ENCODE measurements at places on chromosomes 1 and 21.

- no peak for DNase-seq
Observed at GRCh38 chr1:232302376-232303221, 327.3 kb downstream of the SIPA1L2 start.

DNA sequence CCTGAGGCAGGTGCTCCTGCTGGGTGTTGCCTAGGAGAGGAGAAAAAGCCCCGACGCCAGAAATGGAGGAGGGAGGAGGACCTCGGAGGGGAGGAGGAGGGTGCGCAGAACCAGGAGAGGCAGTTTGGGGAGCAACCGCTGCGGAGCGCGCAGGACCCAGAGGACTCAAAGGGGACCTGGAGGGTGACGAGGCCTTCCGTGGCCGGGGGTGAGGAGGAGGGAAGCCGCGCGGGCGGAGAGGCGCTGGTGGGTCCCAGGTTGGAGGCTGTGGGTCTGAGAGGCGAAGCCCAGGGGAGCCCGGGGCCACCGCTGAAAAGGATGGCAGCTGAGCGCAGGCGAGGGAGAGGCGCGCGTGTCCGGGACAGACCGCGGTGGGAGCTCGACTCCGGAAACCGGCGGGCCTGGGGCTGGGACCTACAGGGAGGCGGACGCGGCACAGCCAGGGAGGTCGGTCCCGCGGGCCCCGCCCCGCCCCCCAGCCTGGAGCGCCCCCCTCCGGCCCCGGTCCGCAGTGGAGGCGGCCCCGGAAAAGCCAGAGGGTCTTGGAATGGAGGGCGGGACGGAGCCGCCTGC lies 15.1 kb downstream of the RNF223 start:
- no peak for DNase-seq

GRCh38 chr21:32351428-32351827 lies 41.4 kb downstream of the URB1 start:
- peak; percentile 83 for DNase-seq

DNA sequence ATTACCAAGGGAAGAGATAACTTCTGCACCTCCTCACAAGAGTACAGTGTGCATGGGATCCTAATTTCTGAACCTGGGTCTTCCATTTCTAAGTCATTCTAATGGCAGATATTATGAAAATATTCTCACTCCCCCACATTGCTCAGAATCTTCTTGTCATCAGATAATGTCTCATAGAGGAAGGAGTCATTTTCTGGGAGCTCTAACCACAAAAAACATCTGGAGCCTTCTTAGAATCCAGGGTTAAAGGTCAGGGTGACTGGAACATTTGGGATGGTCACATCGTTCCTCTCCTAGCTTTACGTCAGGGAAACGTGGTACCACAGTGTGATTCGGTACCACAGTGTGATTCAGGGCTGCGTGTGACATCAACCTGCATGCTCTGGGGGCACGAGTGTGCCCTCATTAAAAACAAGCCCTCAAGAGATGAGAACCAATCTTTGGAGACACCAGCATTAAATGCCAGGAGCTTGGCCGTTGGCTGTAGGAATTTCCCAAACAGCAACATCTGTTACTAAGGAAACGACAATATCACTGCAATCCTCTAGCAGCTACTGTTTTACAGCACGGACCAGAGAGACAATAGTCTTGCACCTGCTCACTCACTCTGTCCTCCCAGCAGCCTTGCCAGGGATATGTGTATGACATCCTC lies 179.1 kb downstream of the PSMG1 start:
- no peak for DNase-seq

- no peak for DNase-seq
Observed at GRCh38 chr1:226987179-226987536, 47.1 kb downstream of the COQ8A start.

DNA sequence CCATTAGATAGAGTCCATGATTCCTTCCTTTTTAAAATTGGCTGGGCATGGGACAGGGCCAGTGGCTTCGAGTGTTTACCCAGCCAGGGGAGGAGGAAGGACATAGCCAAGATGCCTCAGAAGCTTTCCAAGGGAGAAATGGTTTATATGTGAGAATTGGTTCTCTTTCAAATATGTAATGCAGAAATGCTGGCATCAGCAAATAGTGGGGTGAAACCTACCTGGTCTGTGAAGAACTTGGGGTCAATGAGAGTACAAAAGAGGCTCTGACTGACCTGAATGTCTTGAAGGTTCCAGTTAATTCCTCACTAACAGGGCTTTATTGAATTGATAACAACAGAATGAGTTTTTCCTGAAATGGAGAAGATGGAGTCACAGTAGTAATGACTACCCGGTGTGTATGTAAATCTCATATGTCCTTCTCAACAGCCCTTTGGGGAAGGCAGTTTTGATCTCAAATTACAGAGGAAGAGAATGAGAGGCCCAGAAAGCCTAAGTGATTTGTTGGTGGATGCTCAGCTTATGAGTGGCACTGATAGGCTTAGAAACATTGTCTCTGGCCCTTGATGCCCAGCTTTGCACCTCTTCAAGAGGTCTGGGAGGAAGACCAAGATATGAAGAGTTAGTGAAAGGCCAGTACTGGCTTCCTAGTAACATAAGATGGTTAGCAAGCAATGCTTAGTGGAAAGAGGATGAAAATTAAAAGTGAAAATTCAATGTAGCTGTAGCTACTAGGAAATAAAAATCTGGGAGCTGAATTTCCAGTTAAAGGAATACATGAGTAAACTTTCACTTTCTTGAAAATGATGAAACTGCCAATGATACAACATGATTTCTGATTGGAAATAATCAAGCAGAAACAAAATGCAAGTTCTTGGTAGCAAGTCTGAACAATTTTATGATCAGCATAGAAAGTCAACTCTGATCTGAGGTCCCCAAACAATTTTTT lies 2.7 kb downstream of the ATF3 start:
- DNase-seq, result no peak

GRCh38 chr1:147757015-147757990 lies 3.1 kb downstream of the GJA5 start:
- DNase-seq, result no peak

DNA sequence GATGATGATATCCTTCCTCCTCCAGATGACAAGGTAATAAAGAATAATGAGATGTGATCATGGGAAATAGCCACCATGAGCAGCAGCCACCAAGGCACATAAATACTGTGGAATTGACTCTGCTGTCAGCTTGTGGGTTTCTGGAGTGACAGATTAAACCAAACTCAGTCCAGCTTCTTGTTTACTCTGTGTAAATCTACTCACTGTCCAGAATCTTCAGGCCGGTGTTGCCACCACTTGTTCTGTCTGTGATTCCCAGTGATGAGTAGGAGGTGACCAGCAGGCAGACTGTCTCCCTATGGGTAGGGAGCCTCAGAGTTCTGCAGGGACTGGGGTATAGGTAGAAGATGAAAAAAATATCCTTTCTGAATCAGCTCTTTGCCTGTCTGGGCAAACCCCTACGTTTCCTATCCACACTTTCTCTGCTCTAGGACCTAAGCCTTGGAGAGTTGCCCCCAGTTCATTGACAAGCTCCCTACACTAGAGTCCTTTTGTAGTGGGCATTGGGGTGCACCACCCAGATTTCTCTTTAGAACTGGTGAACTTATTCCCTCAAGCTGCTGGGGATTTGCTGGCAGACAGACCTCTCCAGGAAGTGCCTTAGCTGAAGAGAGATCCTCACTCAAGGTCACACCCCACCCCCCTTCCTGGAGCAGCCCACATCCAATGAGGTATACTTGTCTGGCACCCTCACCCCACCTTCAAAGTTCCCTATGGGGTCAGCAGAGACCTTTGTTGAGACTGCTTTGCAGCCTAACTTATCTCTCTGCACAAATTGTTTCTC lies 47.6 kb downstream of the ATP1A1 start:
- DNase-seq, result no peak

- DNase-seq, result peak; percentile 73
Observed at GRCh38 chr1:234559152-234559901, 50.7 kb downstream of the IRF2BP2 start.

GRCh38 chr1:46437723-46438122 lies 43.6 kb downstream of the FAAH start:
- no peak for DNase-seq

DNA sequence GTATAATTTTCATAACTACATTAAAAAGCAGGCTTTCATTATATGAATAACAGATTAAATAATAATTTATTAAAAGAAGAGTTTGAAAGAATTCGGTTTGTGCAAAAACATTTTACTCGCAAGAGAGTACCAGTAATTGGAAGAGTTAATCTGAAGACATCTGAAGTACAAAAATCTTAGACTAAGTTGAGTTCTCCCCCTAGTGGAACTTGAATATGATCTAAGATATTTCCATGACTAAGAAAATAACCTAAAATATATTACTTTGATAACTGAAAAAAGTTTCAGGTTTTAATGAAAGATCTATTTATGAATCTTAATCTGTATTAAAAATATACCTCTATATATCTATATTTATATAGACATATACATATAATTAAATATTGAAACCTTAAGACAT lies 112.5 kb upstream of the GFI1 start:
- no peak for DNase-seq

DNA sequence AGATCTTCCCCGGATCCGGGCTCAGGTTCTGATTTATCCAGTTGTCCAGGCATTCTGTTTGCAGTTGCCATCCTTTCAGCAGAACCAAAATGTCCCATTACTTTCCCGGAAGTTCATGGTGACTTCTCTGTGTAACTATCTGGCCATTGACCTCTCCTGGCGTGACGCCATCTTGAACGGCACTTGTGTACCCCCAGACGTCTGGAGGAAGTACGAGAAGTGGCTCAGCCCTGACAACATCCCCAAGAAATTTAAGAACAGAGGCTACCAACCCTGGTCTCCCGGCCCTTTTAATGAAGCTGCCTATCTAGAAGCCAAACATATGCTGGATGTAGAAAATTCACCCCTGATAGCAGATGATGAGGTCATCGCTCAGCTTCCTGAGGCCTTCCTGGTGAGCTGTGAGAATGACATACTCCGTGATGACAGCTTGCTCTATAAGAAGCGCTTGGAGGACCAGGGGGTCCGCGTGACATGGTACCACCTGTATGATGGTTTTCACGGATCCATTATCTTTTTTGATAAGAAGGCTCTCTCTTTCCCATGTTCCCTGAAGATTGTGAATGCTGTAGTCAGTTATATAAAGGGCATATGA lies 22.4 kb downstream of the AADACL4 start:
- no peak for DNase-seq

DNA sequence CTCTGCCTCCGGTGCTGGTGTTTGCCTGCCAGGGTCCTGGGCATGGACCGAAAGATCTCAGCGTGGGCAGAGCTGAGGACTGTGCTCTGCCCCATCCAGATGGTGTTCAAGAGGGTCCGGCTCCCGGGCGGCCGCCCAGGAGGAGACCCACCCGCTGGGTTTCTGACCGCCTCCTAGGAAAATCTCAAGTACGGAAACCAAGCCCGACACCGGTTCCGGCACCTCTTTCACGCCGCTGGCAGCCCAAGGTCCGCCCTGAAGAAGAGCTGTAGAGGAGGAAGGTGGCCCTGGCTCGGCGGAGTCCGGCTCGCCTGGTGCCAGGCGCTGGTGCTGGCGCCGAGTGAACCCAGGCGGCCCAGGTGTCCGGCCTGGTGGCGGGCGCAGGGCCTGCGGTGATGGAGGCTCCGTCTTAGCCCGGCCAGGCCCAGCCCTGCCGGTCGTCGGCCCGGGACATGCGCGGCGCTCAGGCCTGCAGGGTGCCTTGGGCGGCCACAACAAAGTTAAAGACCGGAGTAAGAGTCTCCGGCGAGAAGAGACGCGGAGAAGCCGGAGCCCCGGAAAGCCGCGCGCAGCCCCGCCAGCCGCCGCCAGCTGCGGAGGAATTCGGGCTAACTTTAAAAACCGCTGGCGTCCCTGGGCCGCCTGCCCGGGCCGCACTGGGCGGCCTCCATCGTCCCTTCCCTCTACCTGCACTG lies 1.5 kb downstream of the GRIK3 start:
- no peak for DNase-seq

DNA sequence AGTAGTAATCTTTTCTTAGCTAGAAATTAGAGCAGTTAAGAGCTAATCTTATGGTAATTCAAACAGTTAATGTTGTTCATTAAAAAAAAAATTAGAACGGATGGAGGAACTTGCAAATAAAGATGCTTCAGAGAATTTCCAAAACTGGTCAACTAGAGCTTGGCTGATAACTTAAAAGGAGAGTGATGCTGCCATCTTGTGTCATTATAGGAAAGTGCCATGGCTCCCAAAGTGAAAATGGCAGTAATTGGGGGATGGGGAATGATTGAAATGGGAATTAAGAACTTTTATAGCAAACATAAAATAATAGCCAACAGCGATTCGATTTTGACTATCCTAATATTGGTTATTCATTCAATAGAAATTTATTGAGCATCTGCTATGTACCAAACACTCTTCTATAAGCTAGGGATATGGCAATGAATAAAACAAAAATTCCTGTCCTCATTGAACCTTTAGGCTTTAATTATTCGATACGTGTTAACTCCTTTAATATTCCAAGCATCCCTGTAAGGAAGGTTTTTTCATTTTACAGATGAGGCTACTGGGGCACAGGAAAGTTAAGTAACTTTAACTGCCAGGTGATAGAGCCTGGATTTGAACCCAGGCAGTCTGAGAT lies 5.7 kb upstream of the PLPP3 start:
- no peak for DNase-seq

GRCh38 chr1:9238134-9238533 lies 3.6 kb downstream of the H6PD start:
- no peak for DNase-seq

- peak; percentile 76 for DNase-seq
Observed at GRCh38 chr1:185719021-185719420, 15.2 kb upstream of the HMCN1 start.

GRCh38 chr1:62245201-62245600 lies 50.6 kb downstream of the L1TD1 start:
- no peak for DNase-seq

- DNase-seq, result no peak
Observed at GRCh38 chr21:28867401-28867800, 125.3 kb downstream of the LTN1 start.

DNA sequence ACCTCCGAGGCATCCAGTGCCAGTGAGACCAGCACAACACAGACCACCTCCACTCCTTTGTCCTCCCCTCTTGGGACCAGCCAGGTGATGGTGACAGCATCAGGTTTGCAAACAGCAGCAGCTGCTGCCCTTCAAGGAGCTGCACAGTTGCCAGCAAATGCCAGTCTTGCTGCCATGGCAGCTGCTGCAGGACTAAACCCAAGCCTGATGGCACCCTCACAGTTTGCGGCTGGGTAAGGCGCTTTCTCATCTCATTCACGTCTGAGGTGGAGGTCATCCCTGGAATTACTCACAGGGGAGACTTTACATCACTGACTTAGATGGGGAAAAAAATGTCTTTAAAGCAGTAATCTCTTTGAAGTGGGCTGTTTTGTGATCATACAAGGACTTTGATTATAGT lies 106.3 kb downstream of the CD247 start:
- DNase-seq, result no peak

GRCh38 chr1:230456478-230456877 lies 30.3 kb upstream of the PGBD5 start:
- no peak for DNase-seq

- no peak for DNase-seq
Observed at GRCh38 chr21:32301596-32301995, 2.9 kb downstream of the MRAP start.

GRCh38 chr1:40044110-40044509 lies 3.6 kb downstream of the CAP1 start:
- DNase-seq, result no peak
